ENCODE measurements at places on chromosomes 2 and 18.

- no peak overlapping the region for H3K4me3 ChIP-seq
- peaks cover 4% of the 10 kb centered on the region for H3K36me3 ChIP-seq
- DNase-seq = no peak
- H3K27me3 ChIP-seq = peaks cover 4% of the 10 kb centered on the region
- peak overlapping the region; percentile 46 for H3K27ac ChIP-seq
- peaks cover 8% of the 10 kb centered on the region for H3K4me1 ChIP-seq
Measured at GRCh38 chr18:74163019-74163660, 14.8 kb downstream of the TIMM21 start.

GRCh38 chr18:57885931-57886330 is 82.8 kb upstream of the ATP8B1 start:
- no peaks in the 10 kb centered on the region for H3K27me3 ChIP-seq
- H3K4me1 ChIP-seq = no peaks in the 10 kb centered on the region
- no peak overlapping the region for H3K27ac ChIP-seq
- H3K4me3 ChIP-seq = no peak overlapping the region
- no peak for DNase-seq
- H3K36me3 ChIP-seq = no peaks in the 10 kb centered on the region

DNA sequence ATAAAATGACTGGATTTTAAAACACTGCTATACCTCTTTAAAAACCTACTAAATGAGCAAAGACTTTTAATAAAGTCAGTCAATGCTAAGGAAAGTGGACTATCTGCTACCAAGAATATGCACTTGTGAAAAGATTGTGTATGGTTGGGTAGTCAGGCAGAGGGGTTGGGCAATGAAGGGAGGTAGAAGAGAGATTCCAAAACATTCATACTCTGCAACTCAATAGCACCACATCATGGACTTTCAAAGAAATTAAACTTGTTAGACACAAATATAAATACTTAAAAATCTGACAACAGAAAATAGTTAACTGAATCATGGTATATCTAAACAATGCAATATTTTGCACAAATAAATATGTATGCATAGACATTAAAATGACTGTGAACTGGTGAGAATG is 139.9 kb upstream of the MAPRE2 start:
- no peaks in the 10 kb centered on the region for H3K36me3 ChIP-seq
- no peak overlapping the region for H3K27ac ChIP-seq
- no peak overlapping the region for H3K4me3 ChIP-seq
- DNase-seq = no peak

- no peak for DNase-seq
- no peaks in the 10 kb centered on the region for H3K4me1 ChIP-seq
- no peaks in the 10 kb centered on the region for H3K36me3 ChIP-seq
- no peak overlapping the region for H3K4me3 ChIP-seq
- H3K27ac ChIP-seq = no peak overlapping the region
Measured at GRCh38 chr18:52451851-52452250, 111.9 kb downstream of the DCC start.

GRCh38 chr2:168348076-168348475 is 100.7 kb upstream of the STK39 start:
- H3K27me3 ChIP-seq = no peaks in the 10 kb centered on the region
- peak; percentile 44 for DNase-seq
- H3K36me3 ChIP-seq = no peaks in the 10 kb centered on the region
- peaks cover 15% of the 10 kb centered on the region for H3K4me1 ChIP-seq

- H3K27ac ChIP-seq = no peak overlapping the region
- no peaks in the 10 kb centered on the region for H3K36me3 ChIP-seq
- H3K27me3 ChIP-seq = peaks cover 2% of the 10 kb centered on the region
- DNase-seq = peak; percentile 86
Measured at GRCh38 chr2:46062637-46063412, 234.4 kb upstream of the EPAS1 start.

- H3K4me1 ChIP-seq = no peaks in the 10 kb centered on the region
- no peak for DNase-seq
- H3K4me3 ChIP-seq = no peak overlapping the region
- peaks cover 6% of the 10 kb centered on the region for H3K27me3 ChIP-seq
Measured at GRCh38 chr2:45904946-45905631, 253.6 kb downstream of the PRKCE start.

DNA sequence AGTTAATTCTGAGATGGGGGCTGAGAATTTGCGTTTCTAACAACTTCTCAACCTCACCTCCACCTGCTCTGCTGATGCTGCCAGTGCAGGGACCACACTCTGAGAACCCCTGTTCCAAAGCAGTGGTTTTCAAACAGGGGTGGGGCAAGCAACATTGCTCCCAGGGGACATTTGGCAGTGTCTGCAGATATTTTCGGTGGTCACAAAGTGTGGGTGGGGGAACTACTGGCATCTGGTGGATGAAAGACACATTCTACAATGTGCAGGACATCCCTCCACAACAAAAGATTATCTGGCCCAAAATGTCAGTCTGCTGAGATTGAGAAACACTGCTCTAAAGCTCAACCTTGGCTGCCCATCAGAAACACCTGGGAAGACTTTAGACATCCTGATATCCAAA is 188.7 kb upstream of the SATB2 start:
- H3K36me3 ChIP-seq = no peaks in the 10 kb centered on the region
- H3K4me3 ChIP-seq = no peak overlapping the region
- peaks cover 3% of the 10 kb centered on the region for H3K27me3 ChIP-seq

DNA sequence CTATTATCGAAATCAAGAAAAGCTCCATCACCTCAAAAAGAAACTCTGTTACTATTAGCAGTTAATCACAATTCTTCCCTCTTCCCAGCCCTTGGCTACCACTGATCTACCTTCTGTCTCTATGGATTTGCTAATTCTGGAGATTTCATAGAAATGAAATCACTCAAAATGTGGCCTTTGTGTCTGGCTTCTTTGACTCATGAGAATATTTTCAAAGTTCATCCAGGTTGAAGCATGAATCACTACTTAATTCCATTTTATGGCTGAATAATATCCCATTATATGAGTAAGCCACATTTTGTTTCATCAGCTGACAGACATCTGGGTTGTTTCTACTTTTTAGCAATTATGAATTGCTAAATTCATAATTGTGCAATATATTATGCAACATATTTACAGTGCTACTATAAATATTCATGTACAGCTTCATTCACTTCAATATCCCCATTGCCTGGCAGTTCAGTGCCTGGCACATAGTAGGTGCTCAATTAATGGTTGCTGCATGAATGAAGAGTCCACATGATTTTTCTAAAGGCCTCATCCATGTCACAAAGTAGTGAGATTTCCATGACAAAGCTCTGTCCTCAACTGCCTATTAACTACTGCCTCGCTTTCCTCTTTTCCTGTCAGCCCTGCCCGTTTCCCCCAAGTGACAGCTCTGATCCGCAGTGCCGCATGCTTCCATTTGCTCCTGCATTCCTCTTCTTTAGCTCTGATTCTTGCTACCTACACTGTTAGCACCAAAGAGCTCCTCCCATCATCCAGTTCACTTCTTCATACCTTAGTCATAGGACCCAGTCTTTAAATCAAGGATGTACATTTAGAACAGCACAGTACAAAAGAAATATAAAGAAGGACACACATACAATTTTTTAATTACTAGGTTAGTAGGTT is 32.8 kb downstream of the CCDC93 start:
- H3K4me1 ChIP-seq = peaks cover 28% of the 10 kb centered on the region
- peaks cover 2% of the 10 kb centered on the region for H3K27me3 ChIP-seq
- peak overlapping the region; percentile 26 for H3K4me3 ChIP-seq
- no peak overlapping the region for H3K27ac ChIP-seq
- H3K36me3 ChIP-seq = peaks cover 20% of the 10 kb centered on the region

GRCh38 chr2:37672104-37672869 is 845 bp upstream of the CDC42EP3 start:
- peak; percentile 91 for DNase-seq
- H3K27me3 ChIP-seq = peaks cover 3% of the 10 kb centered on the region
- H3K27ac ChIP-seq = peak overlapping the region; percentile 78
- H3K4me3 ChIP-seq = peak overlapping the region; percentile 91
- peaks cover 30% of the 10 kb centered on the region for H3K4me1 ChIP-seq

GRCh38 chr2:189516546-189516945 is 64.0 kb downstream of the SLC40A1 start:
- peaks cover 17% of the 10 kb centered on the region for H3K4me1 ChIP-seq
- H3K27me3 ChIP-seq = peaks cover 5% of the 10 kb centered on the region
- peak overlapping the region; percentile 65 for H3K27ac ChIP-seq
- no peaks in the 10 kb centered on the region for H3K36me3 ChIP-seq
- H3K4me3 ChIP-seq = no peak overlapping the region
- DNase-seq = no peak

- peaks cover 13% of the 10 kb centered on the region for H3K4me1 ChIP-seq
- no peaks in the 10 kb centered on the region for H3K36me3 ChIP-seq
- no peak overlapping the region for H3K27ac ChIP-seq
Measured at GRCh38 chr2:196466581-196466980, 172.9 kb upstream of the CCDC150 start.

- no peak for DNase-seq
- H3K4me1 ChIP-seq = peaks cover 58% of the 10 kb centered on the region
- peak overlapping the region; percentile 91 for H3K4me3 ChIP-seq
- H3K36me3 ChIP-seq = peaks cover 15% of the 10 kb centered on the region
- H3K27me3 ChIP-seq = peaks cover 6% of the 10 kb centered on the region
- peak overlapping the region; percentile 95 for H3K27ac ChIP-seq
Measured at GRCh38 chr2:85578243-85579180, 1.1 kb downstream of the VAMP8 start.

GRCh38 chr2:150400849-150401248 is 86.6 kb downstream of the RND3 start:
- no peaks in the 10 kb centered on the region for H3K27me3 ChIP-seq
- no peaks in the 10 kb centered on the region for H3K36me3 ChIP-seq
- H3K27ac ChIP-seq = no peak overlapping the region
- DNase-seq = no peak
- no peak overlapping the region for H3K4me3 ChIP-seq
- no peaks in the 10 kb centered on the region for H3K4me1 ChIP-seq

DNA sequence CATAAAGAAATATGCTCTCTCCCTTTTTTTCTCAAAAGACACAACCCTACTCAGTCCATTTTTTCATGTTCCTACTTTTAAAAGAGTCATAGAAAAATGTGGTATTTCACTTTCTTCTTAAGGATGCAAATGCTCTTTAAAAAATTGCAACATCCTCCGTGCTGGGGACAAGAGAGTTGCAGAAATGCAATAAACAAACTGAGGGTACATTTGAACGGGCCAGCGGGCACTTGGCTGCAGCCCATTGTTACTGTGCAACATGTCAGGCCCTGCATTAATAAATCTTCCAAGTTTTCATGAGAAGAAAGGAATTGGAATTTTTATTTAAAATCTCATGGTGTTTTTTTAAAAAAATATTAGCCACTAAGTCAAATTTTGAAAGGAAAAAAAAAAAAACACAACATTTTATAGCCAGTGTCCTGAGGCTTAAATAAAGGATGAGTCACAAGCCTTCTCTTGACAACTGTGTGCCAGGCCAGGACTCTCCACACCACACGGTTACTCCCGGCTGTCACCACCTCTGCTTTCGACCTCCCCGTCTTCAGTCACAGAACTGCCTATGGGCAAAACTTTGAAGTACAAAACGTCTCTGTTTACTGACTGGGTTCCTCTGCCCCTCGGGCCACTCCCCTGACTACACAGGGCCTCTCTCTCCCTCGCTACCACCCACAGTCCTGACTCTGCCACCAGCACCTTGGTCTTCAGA is 57.5 kb upstream of the MFF start:
- H3K4me3 ChIP-seq = no peak overlapping the region
- H3K4me1 ChIP-seq = peaks cover 2% of the 10 kb centered on the region
- no peaks in the 10 kb centered on the region for H3K36me3 ChIP-seq
- DNase-seq = no peak
- no peak overlapping the region for H3K27ac ChIP-seq

DNA sequence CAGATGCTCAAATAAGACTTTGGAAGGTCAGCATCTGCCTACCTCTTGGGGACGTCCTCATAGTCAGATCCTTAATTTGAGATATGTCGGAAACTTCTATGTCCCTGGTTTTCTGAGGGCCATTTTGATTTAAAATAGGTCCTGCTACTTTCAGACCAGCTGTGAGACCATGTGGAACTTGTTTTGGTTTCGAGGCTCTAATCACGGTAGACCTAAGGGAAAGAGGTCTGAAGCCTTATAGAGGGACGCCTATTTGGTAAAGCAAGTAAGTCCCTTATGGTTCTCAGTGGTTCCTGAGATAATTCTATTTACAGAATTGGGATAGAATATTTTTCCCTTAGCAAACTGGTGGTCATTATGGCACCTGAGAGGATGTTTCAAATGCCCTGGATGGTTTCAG is 75.1 kb downstream of the RFTN2 start:
- H3K4me1 ChIP-seq = peaks cover 2% of the 10 kb centered on the region
- DNase-seq = no peak
- H3K27me3 ChIP-seq = no peaks in the 10 kb centered on the region
- no peak overlapping the region for H3K4me3 ChIP-seq
- H3K27ac ChIP-seq = no peak overlapping the region
- peaks cover 44% of the 10 kb centered on the region for H3K36me3 ChIP-seq

GRCh38 chr2:165402162-165402561 is 67.3 kb upstream of the CSRNP3 start:
- DNase-seq = no peak
- H3K4me3 ChIP-seq = no peak overlapping the region
- no peaks in the 10 kb centered on the region for H3K27me3 ChIP-seq
- H3K36me3 ChIP-seq = no peaks in the 10 kb centered on the region
- peaks cover 18% of the 10 kb centered on the region for H3K4me1 ChIP-seq
- H3K27ac ChIP-seq = no peak overlapping the region

- no peak overlapping the region for H3K4me3 ChIP-seq
- DNase-seq = no peak
- H3K4me1 ChIP-seq = no peaks in the 10 kb centered on the region
- H3K27me3 ChIP-seq = no peaks in the 10 kb centered on the region
- H3K36me3 ChIP-seq = no peaks in the 10 kb centered on the region
- no peak overlapping the region for H3K27ac ChIP-seq
Measured at GRCh38 chr18:6441200-6441599, 26.5 kb upstream of the L3MBTL4 start.

GRCh38 chr2:183079139-183079775 is 710 bp downstream of the DUSP19 start:
- peaks cover 3% of the 10 kb centered on the region for H3K27me3 ChIP-seq
- H3K36me3 ChIP-seq = no peaks in the 10 kb centered on the region
- DNase-seq = no peak
- H3K4me1 ChIP-seq = peaks cover 7% of the 10 kb centered on the region
- peak overlapping the region; percentile 93 for H3K27ac ChIP-seq
- peak overlapping the region; percentile 92 for H3K4me3 ChIP-seq

GRCh38 chr2:201964631-201965206 is 68.9 kb upstream of the FZD7 start:
- no peaks in the 10 kb centered on the region for H3K36me3 ChIP-seq
- no peak for DNase-seq
- peaks cover 12% of the 10 kb centered on the region for H3K4me1 ChIP-seq

GRCh38 chr2:34317797-34318196 is 718.7 kb upstream of the FAM98A start:
- H3K4me3 ChIP-seq = no peak overlapping the region
- no peaks in the 10 kb centered on the region for H3K36me3 ChIP-seq
- no peak overlapping the region for H3K27ac ChIP-seq
- H3K27me3 ChIP-seq = no peaks in the 10 kb centered on the region

Measured in endothelial cell (in vitro differentiated cells).